ENCODE measurements at places on chromosomes 2 and 18.

DNA sequence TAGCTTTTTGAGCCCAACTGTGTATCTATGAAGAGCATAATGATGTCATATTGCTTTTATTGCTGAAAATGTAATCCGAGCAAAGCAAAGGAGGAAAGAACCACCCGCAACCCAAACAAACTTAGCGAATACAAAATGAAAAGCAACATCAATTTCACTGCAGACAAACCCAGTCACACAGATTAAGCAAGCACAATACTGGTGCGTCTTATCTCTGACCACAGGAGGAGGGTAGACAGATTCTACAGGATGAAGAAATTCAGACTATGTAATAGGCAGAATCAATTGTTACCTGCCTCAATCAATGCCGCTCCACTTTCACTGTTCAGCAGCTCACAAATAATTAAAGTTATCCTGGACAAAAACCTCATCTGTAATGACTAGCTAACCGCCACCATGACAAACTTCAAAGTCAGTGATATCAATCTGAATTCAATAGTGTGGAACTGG is 115.5 kb upstream of the SP3 start:
- no peak for DNase-seq

GRCh38 chr2:142989273-142990204 is 112.1 kb downstream of the KYNU start:
- DNase-seq = no peak

DNA sequence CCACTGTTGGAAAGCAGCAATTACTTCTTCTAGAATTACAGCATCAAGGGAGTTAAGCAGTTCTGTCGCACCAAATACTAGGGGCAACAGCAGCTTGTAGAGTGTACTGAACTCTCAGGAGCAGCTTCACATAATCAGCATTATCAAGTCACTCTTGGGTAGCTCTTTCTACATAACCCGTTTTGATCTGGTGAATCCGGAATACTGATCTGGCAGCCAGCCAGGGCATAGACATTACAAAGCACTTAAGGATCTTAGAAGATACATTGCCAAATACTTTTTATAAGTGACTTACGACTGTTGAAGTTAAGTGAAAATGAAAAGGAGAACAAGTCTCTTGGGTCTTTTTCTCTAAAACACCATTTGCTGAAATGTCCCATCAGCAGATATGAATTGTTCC is 73.2 kb upstream of the NETO1 start:
- no peak for DNase-seq

DNA sequence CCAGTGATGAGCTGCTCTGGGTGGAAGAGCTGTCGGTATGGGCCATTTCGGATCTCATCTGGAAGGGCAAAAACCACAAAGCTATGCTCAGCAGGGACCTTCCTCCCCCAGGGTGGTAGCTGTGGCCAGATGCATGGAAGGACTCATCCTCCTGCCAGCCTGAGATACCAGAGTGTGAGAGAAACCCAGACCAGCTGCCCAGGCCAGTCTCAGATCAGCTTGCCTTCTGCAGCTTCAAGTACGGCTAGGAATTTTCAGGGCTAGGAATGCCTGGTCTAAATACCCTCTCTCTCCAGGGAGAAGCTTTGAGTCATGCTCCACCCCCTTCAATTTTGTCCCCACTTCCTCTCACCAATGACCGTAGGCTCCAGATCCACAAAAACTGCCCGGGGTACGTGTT is 1.4 kb upstream of the TUBA4B start:
- no peak for DNase-seq

DNA sequence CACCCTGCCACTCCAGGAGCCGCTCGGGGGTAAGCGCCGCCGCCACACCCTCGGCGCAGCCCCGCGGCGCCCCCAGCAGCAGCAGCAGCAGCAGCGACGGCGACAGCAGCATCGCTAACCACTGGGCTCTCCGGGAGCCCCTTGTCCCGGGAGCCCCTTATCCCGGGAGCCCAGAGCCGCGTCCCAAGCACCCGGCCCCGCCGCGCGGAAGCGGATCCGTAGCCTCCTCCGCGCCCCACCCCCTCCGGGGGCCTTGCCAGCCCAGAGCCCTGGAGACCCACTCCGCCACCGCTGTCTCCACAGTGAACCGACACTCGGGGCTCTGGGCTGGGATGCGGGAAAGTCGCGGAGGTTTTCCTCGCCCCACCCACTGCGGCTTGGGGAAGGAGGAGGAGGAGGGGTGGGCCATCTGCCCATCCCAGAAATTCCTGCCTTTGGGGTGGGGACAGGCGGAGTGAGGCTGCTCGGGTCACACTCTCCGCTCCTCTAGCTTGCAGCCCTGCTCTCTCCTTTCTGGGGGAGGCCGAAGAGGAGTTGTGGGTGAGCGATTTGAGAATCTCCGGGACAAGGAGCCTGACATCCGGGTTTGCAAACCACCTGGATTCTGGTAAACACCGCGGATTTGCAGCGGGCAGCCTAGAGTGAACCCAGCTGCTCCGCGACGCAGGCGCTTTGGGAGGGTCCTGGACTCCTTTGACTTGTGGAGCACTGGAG is at the start of gene PLA2R1:
Gene PLA2R1, minus strand, starts transcription at position 324 of the 714 bp plus-strand sequence. Its CDS starts 212 bp downstream, at position 112.
- no peak for DNase-seq

All from memory B cell (primary cell).